ENCODE measurements at places on chromosomes 2 and 18.

DNA sequence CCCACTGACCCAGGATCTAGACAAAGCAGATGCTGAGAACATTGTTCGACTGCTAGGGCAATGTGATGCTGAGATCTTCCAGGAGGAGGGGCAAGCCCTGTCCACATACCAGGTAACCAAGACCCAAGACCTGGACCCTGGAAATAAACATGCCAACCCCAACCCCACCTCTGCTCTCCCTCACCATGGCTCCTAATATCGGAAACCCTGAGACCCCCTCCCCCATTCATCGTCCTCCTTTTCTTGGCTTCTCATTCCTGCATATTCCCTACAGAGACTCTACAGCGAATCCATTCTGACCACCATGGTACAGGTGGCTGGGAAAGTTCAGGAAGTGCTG, 619 bp downstream of the GCKR start:
- DNase-seq, result no peak

GRCh38 chr2:207879536-207879935, 109.8 kb upstream of the FZD5 start:
- DNase-seq, result no peak

DNA sequence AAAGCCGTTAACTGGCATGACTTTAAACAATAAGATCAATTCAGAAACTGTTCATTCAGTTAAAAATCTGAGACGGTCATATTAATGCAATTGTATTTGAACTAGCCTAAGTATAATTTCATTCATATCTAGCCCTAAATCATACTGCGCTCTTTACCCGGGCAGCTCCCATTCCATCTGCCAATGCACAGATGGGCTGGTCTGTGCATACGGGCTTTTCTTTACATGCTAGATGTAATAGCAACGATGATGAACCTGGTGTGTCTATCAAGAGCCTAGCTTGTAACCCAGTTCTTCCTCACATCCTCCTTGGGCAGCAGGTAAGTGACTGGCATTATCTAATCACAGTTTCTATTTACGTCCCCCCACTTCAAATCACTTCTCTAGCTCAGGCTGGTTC, 631.5 kb upstream of the KLHL29 start:
- no peak for DNase-seq

GRCh38 chr2:141015341-141016047, 1115.3 kb downstream of the LRP1B start:
- DNase-seq, result no peak

DNA sequence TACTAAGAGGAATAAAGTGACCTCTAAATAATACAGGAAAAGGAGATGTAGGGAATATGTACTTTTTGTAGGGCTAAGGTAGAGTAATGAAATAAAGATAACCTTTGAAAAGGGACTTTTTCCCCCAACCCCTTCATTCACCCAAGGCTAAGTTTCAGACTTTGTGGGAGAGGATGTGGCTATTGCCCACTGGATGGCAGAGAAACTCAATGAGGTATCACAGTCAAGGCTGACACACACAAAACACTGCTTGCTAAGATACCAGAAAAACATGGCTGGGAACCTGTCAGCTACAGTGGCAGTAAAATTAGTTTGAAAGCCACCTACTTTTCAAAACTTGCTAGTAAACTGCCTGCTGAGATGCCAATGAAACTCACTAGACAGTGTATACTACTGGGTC, 158.8 kb upstream of the WDSUB1 start:
- no peak for DNase-seq

- DNase-seq, result peak; percentile 22
Measured at GRCh38 chr18:44458777-44459176, 221.9 kb upstream of the SETBP1 start.

DNA sequence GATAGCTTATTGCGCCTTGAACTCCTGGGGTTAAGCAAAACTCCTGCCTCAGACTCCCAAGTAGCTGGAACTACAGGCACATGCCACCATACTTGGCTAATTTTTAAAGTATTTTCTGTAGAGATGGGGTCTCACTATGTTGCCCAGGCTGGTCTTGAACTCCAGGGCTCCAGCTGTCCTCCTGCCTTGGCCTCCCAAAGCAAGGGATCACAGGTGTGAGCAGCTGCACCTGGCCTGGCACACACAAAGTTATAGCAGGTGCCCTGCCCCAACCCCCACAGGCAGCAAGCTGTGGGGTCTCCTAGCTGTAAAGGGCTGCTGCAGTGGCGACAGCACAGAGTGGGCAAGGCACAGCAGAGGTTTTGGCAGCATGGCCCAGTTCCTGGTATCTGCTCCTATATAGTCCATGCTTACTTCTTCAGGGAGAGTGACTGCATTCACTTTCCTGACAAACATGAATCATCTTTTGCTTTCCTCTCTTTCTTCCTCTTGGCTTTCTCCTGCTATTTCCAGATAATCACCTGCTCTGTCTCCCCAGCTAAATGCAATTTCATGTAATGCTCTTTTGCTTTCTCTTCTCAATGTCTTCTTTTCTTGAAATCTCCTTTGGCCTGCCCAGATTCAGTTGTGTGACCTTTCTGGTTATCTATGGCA, 27.3 kb upstream of the METAP1D start:
- no peak for DNase-seq

DNA sequence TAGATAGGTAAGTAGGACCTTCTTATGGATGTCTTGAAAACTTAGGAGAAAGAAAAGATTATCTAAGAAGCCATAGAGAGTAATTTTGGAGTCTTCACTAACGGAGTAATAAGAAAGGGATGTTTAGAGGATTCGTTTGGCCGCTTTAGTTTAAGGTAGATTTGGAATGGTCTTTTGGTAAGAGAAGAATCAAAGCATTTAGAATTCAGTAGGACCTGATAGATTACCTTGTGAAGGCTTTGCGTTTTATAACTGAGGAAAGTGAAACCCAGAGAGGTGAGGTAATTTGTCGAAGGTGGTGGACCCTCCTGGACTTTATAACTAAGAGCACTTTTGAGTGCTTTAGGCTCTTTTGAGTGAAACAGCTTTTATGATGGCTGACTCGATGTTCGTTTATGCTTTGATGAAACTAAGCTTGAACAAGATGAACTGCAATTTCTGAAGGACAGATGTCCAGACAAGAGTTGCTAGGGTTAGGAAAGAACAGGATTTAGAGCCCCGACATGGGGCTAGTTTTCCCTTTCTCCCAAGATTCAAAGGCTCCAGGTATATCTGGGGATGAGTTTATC, 1.3 kb downstream of the MYL12B start:
- DNase-seq, result no peak

GRCh38 chr2:160175169-160176134, 24.6 kb downstream of the ITGB6 start:
- DNase-seq, result no peak

- no peak for DNase-seq
Measured at GRCh38 chr2:98483257-98483861, 38.7 kb downstream of the INPP4A start.

- peak; percentile 50 for DNase-seq
Measured at GRCh38 chr2:46461011-46461674, 18.2 kb upstream of the TMEM247 start.

DNA sequence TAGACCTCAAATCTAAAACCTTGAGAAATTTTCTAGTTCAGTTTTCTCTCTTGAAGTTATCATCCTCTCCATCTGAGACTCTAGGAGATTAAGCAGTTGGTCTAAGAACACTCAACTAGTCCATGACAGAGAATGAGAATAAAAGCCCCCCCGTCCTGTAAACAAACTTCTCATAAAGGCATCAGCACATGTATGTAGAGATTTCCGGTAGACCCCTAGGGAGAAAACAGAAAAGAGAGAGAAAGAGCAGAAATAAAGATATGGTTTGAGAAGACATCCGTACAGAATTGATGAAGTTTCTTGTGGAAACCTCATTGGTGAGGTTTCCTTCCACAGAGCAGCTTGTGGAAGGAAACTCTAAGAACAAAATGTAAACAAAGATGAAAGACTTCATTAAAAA, 3.2 kb upstream of the GPR155 start:
- DNase-seq, result no peak

GRCh38 chr2:18950361-18950851, 361.0 kb upstream of the NT5C1B start:
- no peak for DNase-seq

DNA sequence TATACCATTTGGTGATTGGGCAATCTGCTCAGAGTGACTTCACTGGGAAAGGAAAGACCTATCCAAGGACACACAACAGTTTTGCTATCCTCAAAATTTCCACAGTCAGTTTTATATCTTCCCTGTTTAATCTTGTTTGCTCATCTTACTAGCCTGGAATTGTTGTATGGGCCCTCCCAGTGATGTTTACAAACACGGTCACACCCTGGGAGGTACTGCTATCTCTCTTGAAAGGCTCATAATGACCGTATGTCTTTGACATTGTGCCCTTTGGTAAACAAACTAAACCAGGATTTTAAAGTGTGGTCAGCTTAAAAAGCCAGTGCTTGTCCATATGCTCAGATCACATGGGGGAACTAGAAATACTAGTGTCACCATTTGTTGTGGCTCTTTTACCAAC, 277.0 kb downstream of the CDH2 start:
- DNase-seq, result no peak

DNA sequence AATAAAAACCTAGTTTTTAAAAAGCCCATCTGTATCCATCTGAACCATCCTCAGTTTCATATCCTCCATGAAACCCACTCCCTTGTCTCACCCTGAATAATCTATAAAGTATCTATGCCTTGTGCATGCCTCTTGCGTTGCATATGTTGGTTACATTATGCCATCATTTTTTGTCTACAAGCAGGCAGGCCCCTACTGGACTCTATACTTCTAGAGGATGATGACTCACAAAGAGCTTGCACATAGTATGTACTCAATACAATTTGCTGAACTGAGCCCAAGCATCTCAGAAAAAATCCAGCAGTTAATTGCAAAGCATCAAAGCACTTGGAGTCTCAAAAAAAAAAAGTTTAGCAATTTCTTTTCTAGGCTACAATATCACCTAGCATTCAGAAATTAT, 95.6 kb downstream of the DYM start:
- DNase-seq, result no peak

DNA sequence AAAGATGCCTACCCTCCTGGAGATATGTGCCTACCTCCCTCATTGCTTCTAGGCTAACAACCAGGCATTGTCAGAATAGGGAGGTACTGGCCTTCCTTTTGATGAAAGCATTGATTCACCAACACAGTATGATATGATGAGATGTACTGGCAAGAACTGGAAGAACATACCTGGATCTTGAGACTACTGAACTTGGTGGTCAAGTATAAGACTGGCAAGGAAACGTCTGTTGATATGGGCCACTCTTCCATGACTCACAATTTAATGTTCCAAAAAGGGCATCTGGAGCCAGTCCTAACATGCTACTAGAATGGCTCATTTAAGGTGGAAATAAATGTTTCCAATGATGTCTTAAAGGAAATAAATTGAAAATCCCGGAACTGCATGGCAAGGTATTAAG, 18.1 kb downstream of the DTNB start:
- DNase-seq, result no peak

- peak; percentile 64 for DNase-seq
Measured at GRCh38 chr2:36554531-36554930, 43.4 kb downstream of the FEZ2 start.

DNA sequence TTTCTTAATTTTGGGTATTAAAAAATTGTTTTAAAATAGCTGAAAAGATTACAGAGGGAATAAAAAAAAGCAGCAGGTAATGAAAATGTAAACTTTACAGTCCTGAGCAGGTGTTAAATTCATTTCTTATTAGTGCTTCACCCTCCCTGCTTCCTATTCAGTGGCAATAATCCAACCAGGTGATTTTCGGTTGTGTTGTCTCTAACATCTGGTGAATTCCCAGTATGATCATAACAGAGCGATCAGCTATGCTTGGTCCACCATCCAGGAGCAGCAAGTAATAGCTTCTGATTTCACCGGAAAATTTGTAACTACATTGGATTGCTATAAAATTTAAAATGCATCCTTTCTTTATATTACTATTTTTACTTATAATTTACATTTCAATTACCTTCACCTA, 673.1 kb downstream of the SOCS6 start:
- DNase-seq, result no peak

DNA sequence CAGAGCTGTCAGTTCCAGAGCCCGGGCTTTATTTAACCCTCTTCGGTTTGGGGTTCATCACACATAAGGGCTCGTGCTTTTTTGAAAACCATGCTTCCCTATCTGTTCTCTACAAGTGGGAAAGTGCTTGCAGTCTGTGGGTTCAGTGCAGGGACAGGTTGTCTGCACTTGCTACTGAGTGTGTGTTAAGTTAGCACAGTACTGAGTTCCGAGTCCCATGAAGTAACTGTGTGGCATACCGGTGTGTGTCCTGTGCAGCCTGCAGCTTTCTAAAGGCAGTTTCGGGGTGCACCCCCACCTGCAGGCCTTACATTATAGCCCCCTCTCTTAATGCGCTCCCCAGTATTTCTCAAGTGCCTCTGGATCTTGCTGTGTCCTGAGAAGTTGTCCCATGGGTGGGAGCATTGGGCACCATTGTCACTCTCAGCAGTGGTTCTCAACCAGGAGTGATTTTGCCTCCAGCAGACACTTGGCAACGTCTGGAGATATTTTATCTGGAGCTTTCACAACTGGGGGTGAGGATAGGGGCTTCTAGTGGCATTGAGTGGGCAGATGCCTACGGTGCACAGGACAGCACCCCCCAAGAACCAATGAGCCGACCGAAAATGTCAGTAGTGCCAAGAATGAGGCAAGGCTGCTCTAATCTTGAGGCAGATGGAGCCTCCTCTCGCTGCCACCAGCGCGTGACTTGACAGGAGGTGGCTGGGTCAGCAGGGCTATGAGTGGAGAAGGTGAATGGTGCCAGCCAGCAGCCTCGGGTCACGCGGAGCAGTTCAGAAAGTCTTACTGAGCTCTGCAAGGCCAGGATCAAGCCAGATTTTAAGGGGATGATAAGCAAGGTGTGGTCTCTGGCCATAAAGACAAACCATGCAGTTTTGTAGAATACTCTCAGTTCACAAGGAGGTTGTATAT, 152.2 kb downstream of the SMAD7 start:
- no peak for DNase-seq

GRCh38 chr18:80095414-80095813, 13.6 kb upstream of the ADNP2 start:
- no peak for DNase-seq

DNA sequence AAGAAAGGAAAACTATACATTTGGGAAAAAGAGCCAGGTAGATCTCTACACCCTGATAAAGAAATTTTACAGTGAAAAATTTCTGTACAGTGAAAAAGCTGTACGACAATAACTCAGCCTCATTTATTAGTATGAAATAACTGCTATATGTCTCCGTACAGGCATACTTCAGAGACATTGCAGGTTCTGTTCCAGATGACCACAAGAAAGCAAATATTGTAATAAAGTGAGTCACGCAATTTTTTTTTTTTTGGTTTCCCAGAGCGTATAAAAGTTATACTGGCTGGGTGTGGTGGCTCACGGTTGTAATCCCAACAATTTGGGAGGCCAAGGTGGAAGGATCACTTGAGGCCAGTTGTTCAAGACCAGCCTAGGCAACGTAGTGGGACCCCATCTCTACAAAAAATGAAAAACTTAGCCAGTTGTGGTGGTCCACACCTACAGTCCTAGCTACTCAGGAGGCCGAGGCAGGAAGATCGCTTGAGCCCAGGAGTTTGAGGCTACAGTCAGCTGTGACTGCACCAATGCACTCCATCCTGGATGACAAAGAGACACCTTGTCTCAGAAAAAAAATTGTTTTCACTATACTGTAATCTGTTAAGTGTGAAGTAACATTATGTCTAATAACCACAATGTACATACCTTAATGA, 28.2 kb upstream of the AMMECR1L start:
- DNase-seq, result no peak
